Right kidney (tissue), 9 donors: ENCODE measurements at places on chromosomes 12 and 14.

DNA sequence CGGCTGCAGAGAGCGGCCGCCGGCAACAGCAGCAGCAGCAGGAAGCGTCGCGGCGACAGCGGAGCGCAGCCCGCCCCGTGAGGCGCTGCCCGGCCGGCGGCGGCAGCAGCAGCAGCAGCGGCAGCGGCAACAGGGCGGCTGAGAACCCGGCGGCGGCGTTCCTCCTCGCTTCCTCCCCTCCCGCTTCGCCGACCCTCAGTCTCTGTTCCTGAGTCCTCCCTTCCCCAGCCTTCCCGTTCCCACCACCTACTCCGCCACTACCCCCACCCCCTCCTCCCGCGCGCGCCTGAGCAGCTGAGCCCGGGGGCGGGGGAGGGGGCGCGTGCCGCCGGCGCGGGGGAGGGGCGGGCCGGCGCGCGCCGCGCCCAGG is 310 bp downstream of the BICDL1 start:
- peak; percentile 91 for DNase-seq

DNA sequence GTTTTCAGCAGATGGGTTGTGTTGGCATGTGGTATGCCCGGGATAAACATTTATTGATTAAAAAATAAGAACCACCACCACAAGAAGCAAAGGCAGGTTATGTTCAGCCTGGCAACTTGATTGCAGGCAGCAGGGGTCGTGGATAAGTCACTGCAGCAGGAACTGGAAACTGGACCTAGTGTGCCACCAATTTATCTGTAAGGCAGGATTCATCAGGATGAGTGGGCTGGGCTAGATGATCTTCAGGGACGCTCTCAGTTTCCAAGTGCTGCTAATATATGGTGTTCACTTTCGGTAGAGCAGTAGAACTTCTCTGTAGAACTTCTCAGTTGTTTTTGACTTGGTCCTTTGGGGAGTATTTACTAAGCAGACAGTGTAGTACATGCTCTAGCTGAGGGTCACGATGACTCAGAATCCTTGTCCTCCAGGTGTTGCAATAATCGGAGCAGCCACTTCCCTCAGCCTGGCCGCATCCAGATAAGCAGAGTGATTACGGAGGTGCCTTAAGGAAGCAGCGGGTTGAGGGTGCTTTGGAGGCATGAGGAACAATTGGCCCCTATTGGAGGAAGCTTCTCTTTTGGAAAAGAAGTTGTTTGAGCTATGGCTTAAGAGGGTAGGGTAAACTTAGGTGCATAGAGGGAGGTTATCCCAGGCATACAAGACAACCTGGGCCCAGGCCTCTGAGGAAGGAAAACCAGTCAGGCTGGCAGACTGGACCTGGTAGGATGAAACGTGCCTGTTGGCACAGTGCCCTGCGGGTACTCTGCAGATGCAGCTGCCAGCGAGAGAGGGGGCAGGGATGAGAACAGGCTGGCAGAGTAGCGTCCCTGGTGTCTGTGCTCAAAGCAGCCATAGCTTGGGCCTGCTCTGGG is 104.0 kb downstream of the GPR135 start:
- no peak for DNase-seq

- DNase-seq: no peak
These were observed 91.8 kb downstream of the ST8SIA1 start for GRCh38 chr12:22242726-22243125.

DNA sequence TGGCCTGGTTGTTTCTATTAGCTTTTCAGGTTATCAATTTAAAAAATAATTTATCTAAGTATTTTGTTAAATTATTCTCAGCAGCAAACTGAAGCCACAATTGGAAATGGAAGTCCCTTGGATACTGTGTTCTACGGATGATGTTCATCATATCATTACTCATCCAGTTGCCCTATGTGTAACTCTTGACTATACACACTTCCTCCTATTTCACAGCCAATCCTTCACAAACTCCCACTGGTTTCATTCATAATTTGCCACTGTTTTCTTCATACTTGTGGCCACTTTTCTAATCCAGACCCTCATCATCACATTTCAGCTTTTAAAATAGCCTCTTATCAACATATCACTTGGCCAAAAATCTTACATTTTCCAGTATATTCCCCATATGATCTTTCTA is 84.0 kb downstream of the CATSPERB start:
- DNase-seq: no peak

GRCh38 chr14:24368212-24368561 is 203 bp downstream of the NFATC4 start:
- DNase-seq: peak; percentile 71

GRCh38 chr12:95653771-95654546 is 102.7 kb upstream of the USP44 start:
- no peak for DNase-seq

GRCh38 chr12:93219947-93220346 is 157.8 kb upstream of the NUDT4 start:
- DNase-seq: no peak

- DNase-seq: no peak
These were observed 11.8 kb downstream of the MTERF2 start for GRCh38 chr12:106975098-106975497.

- DNase-seq: no peak
These were observed 20.5 kb upstream of the SRRM4 start for GRCh38 chr12:118960865-118961264.

- no peak for DNase-seq
These were observed 866.3 kb downstream of the NRXN3 start for GRCh38 chr14:79036441-79036840.

DNA sequence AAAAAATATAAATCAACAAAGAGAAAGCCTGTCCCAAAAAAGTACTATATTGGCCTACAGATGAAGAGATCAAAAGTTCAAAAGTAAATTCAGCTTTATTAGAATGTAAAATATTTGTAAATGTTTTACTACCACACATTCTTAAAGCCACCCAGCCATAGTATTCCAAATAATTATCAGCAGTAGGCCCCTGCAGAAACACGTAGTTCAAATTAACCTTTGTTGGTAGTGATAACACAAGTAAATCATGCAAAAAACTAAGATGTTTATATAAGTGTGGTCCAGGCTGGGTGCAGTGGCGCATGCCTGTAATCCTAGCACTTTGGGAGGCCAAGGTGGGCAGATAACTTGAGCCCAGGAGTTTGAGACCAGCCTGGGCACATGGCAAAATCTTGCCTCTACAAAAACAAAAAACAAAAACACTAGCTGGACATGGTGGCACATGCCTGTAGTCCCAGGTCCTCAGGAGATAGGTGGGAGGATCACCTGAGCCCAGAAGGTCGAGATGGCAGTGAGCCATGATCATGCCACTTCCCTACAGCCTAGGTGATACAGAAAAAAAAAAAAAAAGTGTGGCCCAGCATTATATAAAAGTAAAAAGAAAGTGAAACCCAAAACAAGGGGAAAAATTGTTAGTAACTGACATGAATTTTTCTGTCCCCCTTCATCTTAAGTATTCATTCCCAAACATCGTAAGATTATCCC is 17.9 kb downstream of the SPTLC2 start:
- peak; percentile 56 for DNase-seq

DNA sequence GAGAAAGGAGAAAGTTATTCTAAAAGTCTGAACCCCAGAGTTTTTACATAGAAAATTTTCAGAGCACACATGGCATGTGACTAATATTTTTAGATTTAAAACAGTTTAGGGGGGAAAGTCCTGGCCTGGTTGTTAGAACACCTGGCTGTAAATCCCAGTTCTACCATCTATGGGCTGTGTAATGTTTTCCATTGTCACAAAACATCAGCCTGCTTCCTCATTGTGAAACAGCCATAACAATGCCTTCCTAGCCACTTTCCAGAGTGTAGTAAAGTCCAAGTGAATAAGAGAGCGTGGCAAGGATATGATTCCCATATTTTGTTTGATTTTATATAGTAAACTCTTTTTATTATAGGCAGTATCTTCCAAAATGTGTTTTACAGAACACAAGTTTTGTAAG is 310.0 kb upstream of the DCN start:
- DNase-seq: no peak

DNA sequence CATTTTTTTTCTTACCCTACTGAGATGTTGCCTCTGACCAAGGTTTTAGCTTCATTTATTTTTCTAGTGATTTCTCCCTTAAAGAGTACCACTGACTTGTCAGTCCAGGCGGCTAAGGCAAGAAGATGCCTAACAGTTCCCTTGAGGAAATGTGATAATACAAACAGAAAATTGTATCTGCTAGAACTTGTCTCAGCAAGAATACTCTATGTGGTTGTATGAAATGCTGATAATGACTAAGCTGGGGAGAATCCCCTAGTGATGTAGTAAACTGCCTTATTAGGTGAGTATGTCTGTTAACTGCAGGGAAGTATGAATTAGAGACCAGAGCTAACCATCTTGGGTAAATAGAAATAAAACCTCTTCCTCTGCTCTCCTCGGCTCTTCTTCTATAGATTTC is 6.7 kb downstream of the C12orf54 start:
- no peak for DNase-seq

GRCh38 chr14:94458558-94459205 is 6.1 kb upstream of the SERPINA11 start:
- no peak for DNase-seq

GRCh38 chr12:52358575-52359350 is 8.5 kb downstream of the KRT85 start:
- no peak for DNase-seq

DNA sequence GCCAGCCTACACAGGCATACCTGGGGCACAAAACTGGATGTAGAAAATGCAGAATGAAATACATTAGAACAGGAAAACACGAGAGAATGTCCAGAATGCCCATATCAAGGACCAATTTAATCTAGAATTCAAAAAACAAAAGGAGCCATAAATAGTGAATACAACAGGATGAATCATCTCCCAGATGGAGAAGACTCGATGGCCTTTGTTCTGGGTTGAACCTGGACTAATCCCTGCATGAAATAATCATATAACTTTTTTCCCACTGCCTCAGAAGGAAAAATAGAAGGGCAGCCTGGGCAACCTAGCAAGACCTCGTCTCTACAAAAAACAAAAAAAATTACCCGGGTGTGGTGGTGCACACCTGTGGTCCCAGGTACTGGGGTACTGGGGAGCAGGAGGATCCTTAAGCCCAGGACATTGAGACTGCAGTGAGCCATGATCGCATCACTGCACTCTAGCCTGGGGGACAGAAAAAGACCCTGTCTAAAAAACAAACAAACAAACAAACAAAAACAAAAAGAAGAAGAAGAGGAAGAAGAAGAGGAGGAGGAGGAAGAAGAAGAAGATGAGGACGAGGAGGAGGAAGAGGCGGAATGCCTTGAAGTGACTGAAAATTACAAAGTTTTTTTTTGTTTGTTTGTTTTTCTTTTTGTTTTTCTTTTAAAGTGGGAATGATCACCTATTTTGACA is 30.3 kb upstream of the NRDE2 start:
- no peak for DNase-seq

GRCh38 chr14:52342849-52343596 is 28.9 kb downstream of the PTGER2 start:
- DNase-seq: no peak

- DNase-seq: no peak
These were observed 51.0 kb downstream of the ACTN1 start for GRCh38 chr14:68927956-68928675.

- no peak for DNase-seq
These were observed 81.1 kb upstream of the ST8SIA1 start for GRCh38 chr12:22415342-22416309.

GRCh38 chr12:62799126-62799736 is 135.7 kb downstream of the PPM1H start:
- DNase-seq: no peak

GRCh38 chr12:16857456-16857923 is 251.5 kb upstream of the LMO3 start:
- DNase-seq: no peak

DNA sequence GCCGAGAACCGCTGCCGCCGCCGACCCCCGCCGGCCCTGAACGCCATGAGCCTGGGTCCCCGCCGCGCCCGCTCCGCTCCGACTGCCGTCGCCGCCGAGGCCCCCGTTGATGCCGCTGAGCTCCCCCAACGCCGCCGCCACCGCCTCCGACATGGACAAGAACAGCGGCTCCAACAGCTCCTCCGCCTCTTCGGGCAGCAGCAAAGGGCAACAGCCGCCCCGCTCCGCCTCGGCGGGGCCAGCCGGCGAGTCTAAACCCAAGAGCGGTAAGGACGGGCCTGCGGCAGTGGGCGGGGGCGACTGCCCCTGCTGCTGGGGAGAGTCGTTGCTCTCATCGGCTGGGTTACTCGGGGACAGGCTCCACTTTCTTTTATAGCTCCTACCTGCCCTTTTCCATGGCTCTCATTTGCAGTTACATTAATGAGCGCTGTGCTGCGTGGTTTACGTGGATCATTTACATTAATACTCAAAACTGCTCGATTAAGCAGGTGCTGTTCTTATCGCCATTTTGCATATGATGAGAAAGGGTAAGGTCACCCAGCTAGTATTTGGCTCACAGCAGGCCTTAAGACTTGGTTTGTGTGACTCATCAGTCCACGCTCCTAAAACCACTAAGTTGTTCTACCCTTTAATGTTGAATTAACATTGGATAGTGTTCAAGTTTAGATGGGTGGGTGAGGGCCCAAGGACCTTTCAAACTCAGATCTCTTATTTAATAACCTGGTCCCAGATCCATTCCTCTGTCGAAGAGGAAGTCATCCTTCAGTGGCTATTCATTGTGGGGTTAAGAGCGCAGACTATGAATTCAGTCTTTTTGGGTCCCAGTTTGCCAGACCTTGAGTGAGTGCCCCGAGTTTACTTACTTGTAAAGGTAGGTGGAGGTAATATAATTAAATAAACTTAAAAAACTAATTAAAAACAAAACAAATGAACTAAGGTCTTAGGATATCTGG is 823 bp downstream of the RNF10 start:
- DNase-seq: no peak

DNA sequence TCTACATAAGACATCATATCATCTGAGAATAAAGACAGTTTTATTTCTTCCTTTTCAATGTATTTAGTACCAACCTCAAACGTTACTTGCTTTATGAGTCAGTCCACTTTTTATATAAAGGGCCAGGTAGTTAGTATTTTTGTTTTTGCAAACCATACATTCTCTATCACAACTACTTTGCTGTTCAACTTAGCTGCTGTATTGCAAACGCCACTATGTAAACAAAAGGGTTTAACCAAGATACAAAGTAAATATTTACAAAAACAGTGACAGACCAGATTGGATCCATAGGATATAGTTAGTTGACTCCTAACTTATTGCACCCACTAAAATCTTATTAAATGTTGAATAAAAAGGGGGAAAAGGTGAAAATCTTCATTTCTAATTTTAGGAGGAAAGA is 87.7 kb upstream of the FOXG1 start:
- DNase-seq: no peak

GRCh38 chr12:124348659-124349380 is 53.9 kb downstream of the RFLNA start:
- DNase-seq: no peak
